Neural crest cell (in vitro differentiated cells): ENCODE measurements at places on chromosomes 7 and 10.

DNA sequence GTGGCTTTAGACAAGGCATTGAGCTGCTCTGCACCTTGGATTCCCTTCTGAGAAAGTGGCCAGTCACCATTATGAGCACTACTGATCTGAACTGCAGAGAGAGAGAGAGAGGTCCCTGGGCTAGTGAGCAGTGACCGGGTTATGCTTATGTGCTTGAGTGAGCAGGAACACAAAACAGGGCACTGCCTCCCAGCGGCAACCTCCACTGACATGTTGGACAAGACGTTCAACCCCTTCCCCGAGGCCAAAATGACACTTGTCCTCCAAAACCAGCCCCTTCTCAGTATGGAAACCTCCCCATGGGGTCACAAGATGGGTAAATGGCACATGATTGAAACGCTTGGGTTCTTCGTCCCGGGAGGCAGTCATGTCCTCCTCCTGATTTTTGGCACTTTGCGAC, 339.4 kb upstream of the ZMIZ1 start:
- H3K36me3 ChIP-seq = no peaks in the 10 kb centered on the region
- no peaks in the 10 kb centered on the region for H3K4me1 ChIP-seq
- no peak overlapping the region for H3K4me3 ChIP-seq
- H3K27me3 ChIP-seq = no peaks in the 10 kb centered on the region

DNA sequence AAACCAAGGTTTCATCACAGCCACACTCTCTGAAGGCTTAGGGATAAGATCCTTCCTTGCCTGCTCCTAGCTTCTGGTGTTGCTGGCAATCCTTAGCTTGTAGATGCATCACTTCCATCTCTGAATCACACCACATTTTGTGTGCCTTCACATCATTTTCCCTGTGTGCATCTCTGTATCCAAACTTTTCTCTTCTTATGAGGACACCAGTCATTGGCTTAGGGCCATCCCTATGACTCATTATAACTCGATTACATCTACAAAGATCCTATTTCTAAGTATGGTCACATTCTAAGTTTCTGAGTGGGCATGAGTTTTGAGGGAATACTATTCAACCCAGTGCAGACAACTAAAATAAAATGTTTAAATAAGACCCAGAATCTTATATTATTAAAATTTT, 121.7 kb downstream of the C7orf25 start:
- no peaks in the 10 kb centered on the region for H3K27me3 ChIP-seq
- H3K4me1 ChIP-seq = no peaks in the 10 kb centered on the region
- DNase-seq = no peak

DNA sequence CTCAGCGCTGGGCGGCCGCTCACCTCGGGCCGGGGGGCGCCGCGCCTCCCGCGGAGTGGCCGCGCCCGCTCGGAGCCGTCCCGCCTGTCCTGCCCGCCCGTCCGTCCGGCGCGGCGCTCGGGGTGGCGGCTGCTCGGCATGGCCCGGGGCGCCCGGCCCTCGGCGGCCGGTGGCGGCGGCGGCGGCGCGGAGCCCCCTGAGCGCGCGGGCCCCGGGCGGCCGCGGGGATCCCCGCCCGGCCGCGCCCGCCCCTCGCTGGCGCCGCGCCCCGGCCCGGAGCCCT, 338 bp downstream of the SDK1 start:
- H3K36me3 ChIP-seq = no peaks in the 10 kb centered on the region
- no peak overlapping the region for H3K27ac ChIP-seq
- H3K4me3 ChIP-seq = no peak overlapping the region
- H3K27me3 ChIP-seq = peaks cover 35% of the 10 kb centered on the region

DNA sequence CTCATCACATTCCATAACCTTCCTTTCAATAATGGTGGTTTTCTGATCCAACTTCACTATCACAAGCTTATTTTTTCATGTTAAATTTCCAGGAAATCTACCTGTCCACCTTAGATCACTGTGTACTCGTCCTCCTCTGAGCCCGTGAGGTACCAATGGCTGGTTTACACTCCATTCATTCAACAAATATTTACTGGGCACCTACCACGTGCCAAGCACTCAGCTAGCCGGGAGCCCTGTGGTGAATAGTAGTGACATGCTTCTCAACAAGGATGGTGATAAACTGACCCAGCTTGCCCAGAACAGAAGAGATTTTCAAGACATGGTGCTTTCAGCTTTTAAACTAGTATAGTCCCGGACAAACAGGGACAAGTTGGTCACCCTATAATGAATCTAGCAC, 98.2 kb downstream of the FAM204A start:
- peaks cover 16% of the 10 kb centered on the region for H3K4me1 ChIP-seq
- no peak for DNase-seq
- no peak overlapping the region for H3K4me3 ChIP-seq
- peaks cover 96% of the 10 kb centered on the region for H3K27me3 ChIP-seq
- H3K27ac ChIP-seq = no peak overlapping the region

GRCh38 chr10:6473901-6474370, 106.1 kb downstream of the PRKCQ start:
- no peaks in the 10 kb centered on the region for H3K27me3 ChIP-seq
- no peak overlapping the region for H3K4me3 ChIP-seq
- peaks cover 2% of the 10 kb centered on the region for H3K36me3 ChIP-seq
- H3K27ac ChIP-seq = no peak overlapping the region

GRCh38 chr7:36440880-36441279, 51.2 kb downstream of the ANLN start:
- H3K4me3 ChIP-seq = no peak overlapping the region
- H3K4me1 ChIP-seq = no peaks in the 10 kb centered on the region
- H3K27me3 ChIP-seq = no peaks in the 10 kb centered on the region
- H3K36me3 ChIP-seq = peaks cover 16% of the 10 kb centered on the region

DNA sequence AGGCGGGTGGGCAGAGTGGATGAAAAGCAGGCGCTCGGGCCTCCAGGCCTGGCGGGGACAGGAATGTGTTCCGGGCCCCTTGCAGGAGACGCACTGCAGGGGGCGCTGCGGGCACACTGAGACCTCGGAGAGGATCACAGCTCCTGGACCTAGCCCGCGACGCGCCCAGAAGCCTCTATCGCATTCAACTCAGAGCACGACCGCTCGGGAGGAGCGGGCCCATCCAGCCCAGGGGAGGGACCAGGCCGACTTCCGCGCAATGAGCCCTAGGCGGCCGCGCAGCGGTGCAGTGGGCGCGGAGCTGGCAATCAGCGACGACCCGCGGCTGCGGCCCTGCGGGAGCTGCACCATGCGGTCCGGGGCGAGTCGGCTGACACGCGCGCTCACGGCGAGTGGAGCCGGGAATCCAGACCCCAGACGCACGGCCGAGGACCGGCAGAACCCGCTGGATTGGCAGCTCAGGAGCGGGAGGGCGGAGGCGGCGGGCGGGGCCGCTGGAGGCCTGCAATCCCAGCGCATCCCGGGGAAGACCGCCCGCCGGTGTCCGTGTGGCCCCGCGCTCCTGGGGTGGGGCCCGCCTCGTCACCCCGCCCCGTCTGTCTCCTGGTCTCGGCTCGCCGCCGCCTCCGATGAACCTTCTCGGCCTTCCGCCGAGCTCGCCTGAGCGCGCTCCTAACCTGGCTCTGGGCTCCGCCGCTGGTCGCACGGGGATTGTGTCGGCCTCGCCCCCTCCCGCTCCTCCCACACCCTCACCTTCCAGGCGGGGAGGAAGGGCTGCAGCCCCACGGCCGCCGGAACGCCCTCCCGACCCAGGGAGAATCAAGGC, 33.5 kb upstream of the GRID1 start:
- peak overlapping the region; percentile 81 for H3K4me3 ChIP-seq
- H3K4me1 ChIP-seq = peaks cover 25% of the 10 kb centered on the region
- H3K27me3 ChIP-seq = peaks cover 77% of the 10 kb centered on the region
- DNase-seq = peak; percentile 97
- H3K27ac ChIP-seq = no peak overlapping the region

GRCh38 chr7:100401811-100402210, 26.7 kb downstream of the ZCWPW1 start:
- no peak overlapping the region for H3K4me3 ChIP-seq
- H3K36me3 ChIP-seq = no peaks in the 10 kb centered on the region
- no peak for DNase-seq
- peaks cover 31% of the 10 kb centered on the region for H3K27me3 ChIP-seq
- no peaks in the 10 kb centered on the region for H3K4me1 ChIP-seq

- no peaks in the 10 kb centered on the region for H3K36me3 ChIP-seq
- DNase-seq = no peak
- peaks cover 3% of the 10 kb centered on the region for H3K27me3 ChIP-seq
Observed at GRCh38 chr7:51244885-51245284, 71.7 kb downstream of the COBL start.

DNA sequence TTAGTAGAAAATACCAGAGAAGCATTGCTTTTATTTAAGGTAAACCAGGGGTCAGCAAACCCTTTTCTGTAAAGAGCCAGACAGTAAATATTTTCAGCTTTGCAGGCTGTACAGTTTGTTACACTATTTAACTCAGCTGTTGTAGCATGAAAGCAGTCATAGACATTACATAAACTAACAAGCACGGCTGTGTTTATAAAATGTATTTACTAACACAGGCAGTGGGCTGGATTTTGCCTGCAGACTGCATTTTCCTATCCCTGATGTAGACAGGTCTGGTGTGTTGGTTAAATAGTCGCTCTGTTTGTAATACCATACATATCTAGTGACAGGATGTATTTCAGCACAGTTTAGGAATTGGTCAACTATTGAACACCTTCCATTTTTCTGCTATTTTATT, 129.3 kb downstream of the ST7 start:
- H3K27ac ChIP-seq = no peak overlapping the region
- peaks cover under 1% of the 10 kb centered on the region for H3K4me1 ChIP-seq
- no peaks in the 10 kb centered on the region for H3K27me3 ChIP-seq
- H3K36me3 ChIP-seq = no peaks in the 10 kb centered on the region
- no peak for DNase-seq

DNA sequence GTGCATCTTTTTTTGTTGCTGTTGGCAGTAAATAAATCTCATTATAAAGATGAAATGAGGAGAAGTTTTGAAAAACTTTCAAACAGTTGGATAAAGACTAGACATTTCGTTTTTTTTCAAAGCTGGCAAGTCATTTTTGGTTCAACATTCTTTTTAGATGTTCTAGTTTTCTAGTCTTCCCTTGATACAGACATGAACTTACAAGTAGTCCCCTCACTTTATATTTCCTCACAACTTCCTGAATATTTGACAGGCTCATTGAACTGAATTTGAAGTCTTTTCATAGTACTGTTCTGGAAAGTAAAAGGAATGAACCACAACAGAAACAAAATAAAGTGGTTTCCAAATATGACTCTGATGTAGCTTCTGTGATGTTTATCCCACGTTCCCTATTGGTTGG, 134.2 kb downstream of the NRCAM start:
- DNase-seq = no peak
- no peak overlapping the region for H3K4me3 ChIP-seq
- H3K27me3 ChIP-seq = no peaks in the 10 kb centered on the region

DNA sequence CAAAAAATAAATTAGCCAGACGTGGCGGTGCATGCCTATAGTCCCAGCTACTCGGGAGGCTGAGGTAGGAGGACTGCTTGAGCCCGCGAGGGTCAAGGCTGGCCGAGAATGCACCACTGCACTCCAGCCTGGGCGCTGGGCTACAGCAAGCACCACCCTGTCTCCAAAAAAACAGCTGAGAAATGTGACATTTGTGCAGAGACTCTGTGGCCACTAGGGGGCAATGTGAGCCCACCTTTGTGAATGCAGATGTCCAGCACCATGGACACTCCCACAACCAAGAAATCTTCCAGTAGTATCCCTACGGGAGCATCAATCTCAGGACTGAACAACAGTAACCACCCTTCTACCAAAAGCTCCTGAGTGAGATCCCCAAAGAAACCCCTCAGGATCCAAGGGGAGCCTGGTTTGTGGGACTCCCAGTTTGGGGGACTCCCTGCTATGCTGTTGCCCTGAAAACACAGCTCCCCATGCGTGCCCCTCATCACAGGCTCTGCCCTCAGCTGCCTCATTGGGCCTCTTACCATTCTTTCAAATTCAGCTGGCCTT, 6.2 kb upstream of the AHCYL2 start:
- peaks cover 18% of the 10 kb centered on the region for H3K36me3 ChIP-seq
- peaks cover 14% of the 10 kb centered on the region for H3K4me1 ChIP-seq
- no peak overlapping the region for H3K27ac ChIP-seq
- H3K27me3 ChIP-seq = no peaks in the 10 kb centered on the region
- peak overlapping the region; percentile 77 for H3K4me3 ChIP-seq

- peaks cover 6% of the 10 kb centered on the region for H3K4me1 ChIP-seq
- DNase-seq = no peak
- H3K4me3 ChIP-seq = no peak overlapping the region
Observed at GRCh38 chr10:3727268-3727667, 57.7 kb downstream of the KLF6 start.
